ENCODE measurements at places on chromosomes 7 and 10. TPM values are rescaled to one million over a fixed set of nuclear protein-coding genes. Genes with fewer than 3 reads are reported as not detected.

The PCLO gene
- under 0.01 TPM for total RNA-seq

The SUPV3L1 gene
- total RNA-seq: 23.2 TPM

The ZPBP gene
- total RNA-seq: not detected

The SLC29A3 gene
- 1.4 TPM for total RNA-seq

The FAM25G gene
- total RNA-seq: not detected
